ENCODE measurements at places on chromosomes 1 and 21.
A peak's percentile ranks its signal among the peaks of the same experiment; 100 is the strongest.

- no peak for DNase-seq
These were observed 78.6 kb downstream of the MORN1 start for GRCh38 chr1:2312515-2313301.

GRCh38 chr1:42937141-42937696 is 21.4 kb downstream of the SLC2A1 start:
- peak; percentile 88 for DNase-seq

- no peak for DNase-seq
These were observed 471 bp upstream of the MTF2 start for GRCh38 chr1:93078638-93078985.

- DNase-seq = no peak
These were observed 389.7 kb downstream of the NTNG1 start for GRCh38 chr1:107530543-107530942.

DNA sequence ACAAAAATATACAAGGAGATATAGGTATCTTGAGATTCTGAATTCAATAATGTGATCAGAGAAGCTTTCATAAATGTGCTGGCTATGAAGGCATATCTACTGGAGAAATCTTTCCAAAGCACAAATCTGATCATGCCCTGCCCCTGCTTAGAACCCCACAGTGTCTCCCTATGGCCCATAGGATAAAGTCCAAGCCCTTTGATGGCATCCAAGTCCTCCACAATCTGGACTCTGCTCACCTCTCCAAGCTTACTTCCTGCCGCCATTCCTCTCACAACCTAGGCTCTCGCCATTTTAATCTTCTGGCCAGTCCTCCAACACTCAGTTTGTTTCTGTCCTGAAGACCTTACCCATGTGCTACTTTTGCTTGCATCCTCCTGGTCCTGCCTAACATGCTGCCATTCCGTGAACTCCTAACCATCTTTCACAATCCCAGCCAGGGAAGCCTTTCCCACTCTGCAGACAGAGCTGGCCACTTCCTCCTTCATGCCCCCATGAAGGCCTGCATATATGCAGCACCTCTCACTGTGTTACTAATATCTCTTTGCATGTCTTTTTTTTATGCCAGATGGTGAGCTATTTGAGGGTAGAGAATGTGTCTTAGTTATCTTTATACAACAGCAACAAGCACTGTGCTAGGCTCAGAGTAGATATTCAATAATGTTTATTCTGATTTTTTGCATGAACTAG is 5.6 kb upstream of the ATP1A1 start:
- DNase-seq = no peak

GRCh38 chr1:222790520-222790919 is 24.3 kb upstream of the DISP1 start:
- DNase-seq = no peak
